A549 treated with RU486 at 1 μM for 4 hours (cell line): ENCODE measurements at places on chromosomes 5 and 9. TPM values are rescaled to one million over a fixed set of nuclear protein-coding genes. Genes with fewer than 3 reads are reported as not detected.

UAP1L1 gene
- 9.3 to 14.6 TPM (median 11.2 TPM) in 5 replicates for total RNA-seq

C5orf46 gene
- total RNA-seq: not detected in 5 replicates

C1QTNF2 gene
- 0.10 to 0.13 TPM (median 0.11 TPM) in 3 of 5 replicates, not detected in the others for total RNA-seq

FCN2 gene
- total RNA-seq: not detected in 5 replicates

IFNA13 gene
- not detected in 5 replicates for total RNA-seq

NNT gene
- 8.8 to 15.3 TPM (median 12.3 TPM) in 5 replicates for total RNA-seq

ACOT12 gene
- total RNA-seq: 0.17 TPM in 1 of 5 replicates, not detected in the others

NUP214 gene
- total RNA-seq: 22.4 to 32.4 TPM (median 24.0 TPM) in 5 replicates

SLC22A4 gene
- total RNA-seq: 3.9 to 5.1 TPM (median 4.8 TPM) in 5 replicates

RGS7BP gene
- not detected in 5 replicates for total RNA-seq

KCNV2 gene
- not detected in 5 replicates for total RNA-seq

EGFLAM gene
- total RNA-seq: 0.30 to 0.44 TPM in 2 of 5 replicates, not detected in the others

ADGRD2 gene
- not detected in 5 replicates for total RNA-seq

FOXI1 gene
- total RNA-seq: not detected in 5 replicates

MACIR gene
- 16.3 to 21.4 TPM (median 20.2 TPM) in 5 replicates for total RNA-seq

EEIG1 gene
- 61.7 to 84.0 TPM (median 73.6 TPM) in 5 replicates for total RNA-seq

TSLP gene
- not detected in 5 replicates for total RNA-seq

IGFBPL1 gene
- 2.1 to 3.0 TPM (median 2.9 TPM) in 5 replicates for total RNA-seq

NR5A1 gene
- total RNA-seq: 0.03 to 0.05 TPM in 2 of 5 replicates, not detected in the others

SIGMAR1 gene
- total RNA-seq: 163 to 210 TPM (median 202 TPM) in 5 replicates
